ENCODE measurements at places on chromosomes 13 and 19.

DNA sequence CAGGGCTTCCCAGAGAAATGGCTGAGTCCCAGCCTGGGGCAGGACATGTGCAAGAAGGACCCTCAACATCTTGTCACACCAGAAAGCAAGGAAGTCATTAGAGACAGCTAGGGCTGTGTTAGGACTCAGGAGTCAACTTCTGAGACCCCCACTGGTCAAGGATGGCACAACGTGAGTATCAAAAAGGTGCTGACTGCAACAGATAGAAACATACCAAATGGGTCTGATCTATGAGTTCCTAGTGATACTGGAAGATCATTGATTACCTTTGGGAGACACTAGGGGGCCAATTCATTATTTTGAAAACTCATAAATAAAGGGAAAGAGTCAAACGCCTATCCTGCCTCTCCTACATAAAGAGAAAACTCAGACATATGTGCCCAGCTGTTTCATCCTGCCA, 73.5 kb upstream of the GJB6 start:
- no peak for DNase-seq

DNA sequence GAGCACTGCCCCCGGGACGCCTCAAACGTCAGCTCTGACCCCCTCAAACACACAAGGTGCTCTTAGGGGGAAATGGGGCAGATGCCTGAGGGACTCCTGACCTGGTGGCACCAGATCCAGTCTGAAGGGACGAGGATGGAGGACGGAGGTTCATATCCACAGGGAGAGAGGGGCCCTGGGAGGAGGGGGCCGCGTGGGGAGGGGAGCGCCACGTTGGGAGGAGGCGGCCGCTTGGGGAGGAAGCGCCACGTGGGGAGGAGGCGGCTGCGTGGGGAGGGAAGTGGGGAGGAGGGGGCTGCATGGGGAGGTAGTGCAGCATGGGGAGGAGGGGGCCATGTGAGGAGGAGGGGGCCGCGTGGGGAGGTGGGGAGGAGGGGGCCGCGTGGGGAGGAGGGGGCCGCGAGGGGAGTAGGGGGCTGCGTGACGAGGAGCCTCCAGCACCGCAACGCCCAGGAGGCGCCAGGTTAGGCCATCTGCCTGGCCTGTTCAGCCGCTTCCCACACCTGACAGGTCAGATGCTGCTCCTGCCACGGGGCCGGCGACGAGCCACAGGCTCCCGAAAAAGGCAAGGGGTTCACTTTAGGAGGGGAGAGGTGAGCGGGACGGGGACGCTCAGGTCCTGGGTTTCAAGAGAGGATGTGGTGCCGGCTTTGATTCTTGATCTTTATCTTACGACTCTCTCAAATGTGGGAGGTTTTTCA, 36.7 kb upstream of the C13orf46 start:
- no peak for DNase-seq

DNA sequence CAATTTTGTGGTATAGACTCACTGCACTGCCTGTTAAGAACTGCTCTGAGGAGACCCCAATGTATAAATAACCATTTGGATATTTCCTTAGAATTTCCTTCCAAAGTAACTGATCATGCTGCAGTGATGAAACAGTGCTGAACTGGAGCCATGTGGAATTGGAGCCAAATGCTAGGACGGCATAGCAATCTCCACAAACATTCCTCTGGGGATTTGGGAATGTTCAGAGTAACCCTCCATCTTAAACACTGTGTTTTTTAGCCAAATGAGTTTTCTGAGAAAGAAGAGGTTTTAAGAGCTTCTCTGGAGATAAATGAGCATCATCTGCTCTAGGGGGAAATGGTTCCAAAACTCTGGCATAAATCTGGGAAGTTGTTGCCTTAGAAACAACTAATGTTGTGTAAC, 98.2 kb downstream of the OLFM4 start:
- DNase-seq: no peak

GRCh38 chr13:50783717-50784290, 59.7 kb downstream of the DLEU7 start:
- DNase-seq: no peak

GRCh38 chr13:112057736-112058518, 9.0 kb upstream of the SOX1 start:
- peak; percentile 42 for DNase-seq

DNA sequence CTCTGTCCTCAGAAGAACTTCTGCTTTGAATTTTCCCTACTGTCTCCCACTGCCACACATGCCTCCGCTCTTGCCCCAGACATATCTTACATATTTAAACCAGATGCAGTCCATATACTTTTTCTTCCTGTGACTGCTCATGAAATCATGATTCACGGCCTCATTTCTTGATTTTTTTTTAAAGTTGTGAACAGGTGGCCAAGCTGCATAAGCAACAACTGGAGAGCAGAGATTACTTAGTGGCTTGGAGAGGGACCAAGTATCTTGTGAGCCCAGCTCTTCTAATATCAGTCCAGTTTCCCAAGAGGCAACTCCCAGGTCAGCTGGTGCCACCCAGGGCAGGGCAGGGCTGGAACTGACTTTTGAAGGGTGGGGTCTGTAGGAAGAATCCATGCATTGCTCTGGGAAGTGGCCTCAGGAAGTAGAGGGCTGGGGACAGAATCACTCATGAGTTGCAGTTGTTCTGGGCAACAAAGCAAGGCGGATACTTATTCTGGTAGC, 152.4 kb downstream of the LMO7 start:
- DNase-seq: no peak

GRCh38 chr19:12936582-12936981, 1.8 kb upstream of the CALR start:
- DNase-seq: no peak
